ENCODE measurements at places on chromosomes 3 and 15. TPM values are rescaled to one million over a fixed set of nuclear protein-coding genes. Genes with fewer than 3 reads are reported as not detected.

PIGZ gene
- total RNA-seq: 1.5 TPM

TMCO5A gene
- total RNA-seq: not detected

AGBL1 gene
- not detected for total RNA-seq

PLSCR4 gene
- 86.8 TPM for total RNA-seq

CCK gene
- total RNA-seq: 5.1 TPM

EEFSEC gene
- total RNA-seq: 9.6 TPM

GOLGA6D gene
- not detected for total RNA-seq

ACKR2 gene
- total RNA-seq: not detected

CLRN1 gene
- not detected for total RNA-seq

OR5H14 gene
- not detected for total RNA-seq

PHLDB2 gene
- total RNA-seq: 61.3 TPM

SCG3 gene
- total RNA-seq: not detected

EAF2 gene
- total RNA-seq: 4.5 TPM

LYZL4 gene
- total RNA-seq: 0.19 TPM

PTH1R gene
- total RNA-seq: 0.38 TPM

GP9 gene
- not detected for total RNA-seq

SPG21 gene
- 62.5 TPM for total RNA-seq

SH2D7 gene
- not detected for total RNA-seq

PARP15 gene
- total RNA-seq: under 0.01 TPM

MAGEL2 gene
- total RNA-seq: under 0.01 TPM

SENP8 gene
- total RNA-seq: 2.0 TPM

CTXN2 gene
- total RNA-seq: not detected

CASR gene
- not detected for total RNA-seq

ACOX2 gene
- total RNA-seq: 10.2 TPM

EPHB3 gene
- 3.1 TPM for total RNA-seq

MORC1 gene
- not detected for total RNA-seq

PLAAT1 gene
- total RNA-seq: not detected

SERPINI2 gene
- not detected for total RNA-seq

CAMKV gene
- under 0.01 TPM for total RNA-seq

SKIL gene
- 76.5 TPM for total RNA-seq

CPLX3 gene
- not detected for total RNA-seq

CD200 gene
- 25.1 TPM for total RNA-seq

ITIH3 gene
- total RNA-seq: 0.19 TPM

TMEM207 gene
- not detected for total RNA-seq

FEM1B gene
- total RNA-seq: 44.5 TPM

HCN4 gene
- not detected for total RNA-seq

DVL3 gene
- total RNA-seq: 37.0 TPM

CKMT1A gene
- total RNA-seq: not detected

BCHE gene
- 1.2 TPM for total RNA-seq

CYP1A2 gene
- not detected for total RNA-seq

AHSG gene
- not detected for total RNA-seq

SYNPR gene
- not detected for total RNA-seq

SEMA6D gene
- total RNA-seq: 9.9 TPM

GOLGA6B gene
- total RNA-seq: not detected

CLDN11 gene
- 225 TPM for total RNA-seq

ROPN1 gene
- total RNA-seq: not detected

ALDH1L1 gene
- total RNA-seq: 4.8 TPM

COL7A1 gene
- total RNA-seq: 9.8 TPM

UBA7 gene
- 24.7 TPM for total RNA-seq

UQCRC1 gene
- 423 TPM for total RNA-seq

AQR gene
- 19.7 TPM for total RNA-seq

TRIP4 gene
- total RNA-seq: 13.4 TPM

KLHL40 gene
- not detected for total RNA-seq

PML gene
- total RNA-seq: 31.0 TPM

ARL6IP5 gene
- 126 TPM for total RNA-seq

LRRC31 gene
- total RNA-seq: not detected

TMEM108 gene
- total RNA-seq: under 0.01 TPM
